ENCODE measurements at places on chromosomes 3 and 15.

GRCh38 chr3:10192953-10193691 lies 28.4 kb downstream of the IRAK2 start:
- DNase-seq, result peak; percentile 95

GRCh38 chr3:130383424-130383823 lies 38.0 kb downstream of the COL6A5 start:
- DNase-seq, result no peak

- DNase-seq, result no peak
Measured at GRCh38 chr15:55005679-55006078, 191.1 kb downstream of the RSL24D1 start.

DNA sequence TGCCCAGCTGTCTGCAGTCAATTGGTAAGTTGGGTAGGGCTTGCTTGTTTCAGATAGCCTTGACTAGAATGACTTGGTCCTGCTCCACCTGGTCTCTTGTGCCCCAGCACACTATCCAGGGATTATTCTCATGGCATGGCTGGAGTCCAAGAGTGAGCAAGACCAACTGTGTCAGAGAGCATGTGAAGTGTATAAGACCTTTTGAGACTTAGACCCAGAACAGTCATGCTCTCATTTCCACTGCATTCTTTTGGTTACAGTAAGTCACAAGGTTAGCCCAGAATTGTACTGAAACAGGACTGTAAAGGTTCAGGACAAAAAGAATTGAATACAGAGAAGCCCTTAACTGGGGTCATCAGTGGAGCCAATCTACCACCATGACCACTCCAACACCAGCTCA lies 650.8 kb upstream of the ADAMTS9 start:
- peak; percentile 9 for DNase-seq

DNA sequence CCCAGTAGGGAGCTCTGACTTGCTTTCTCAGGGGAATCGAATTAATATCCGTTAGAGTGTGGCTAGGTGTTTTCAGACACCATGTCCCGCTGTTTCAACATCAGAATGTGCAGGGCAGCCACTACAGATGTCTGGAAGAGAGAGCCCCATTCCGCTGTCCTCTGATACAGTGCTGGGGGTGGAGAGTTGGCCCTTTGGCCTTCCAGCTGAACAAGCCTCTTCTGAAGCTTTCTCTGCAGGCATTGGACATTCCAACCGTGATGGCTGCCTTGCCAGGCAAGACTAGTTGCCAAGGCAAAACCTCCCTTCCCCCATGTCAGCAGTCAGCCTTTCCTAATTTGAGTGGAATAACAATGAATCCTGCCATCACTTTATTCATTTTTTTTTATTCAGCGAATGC lies 1.5 kb downstream of the FAH start:
- DNase-seq, result no peak
